IMR-90 (cell line): ENCODE measurements at places on chromosomes 4 and X. TPM values are rescaled to one million over a fixed set of nuclear protein-coding genes. Genes with fewer than 3 reads are reported as not detected.

VCX3B gene
- total RNA-seq = not detected in 2 replicates

DNA sequence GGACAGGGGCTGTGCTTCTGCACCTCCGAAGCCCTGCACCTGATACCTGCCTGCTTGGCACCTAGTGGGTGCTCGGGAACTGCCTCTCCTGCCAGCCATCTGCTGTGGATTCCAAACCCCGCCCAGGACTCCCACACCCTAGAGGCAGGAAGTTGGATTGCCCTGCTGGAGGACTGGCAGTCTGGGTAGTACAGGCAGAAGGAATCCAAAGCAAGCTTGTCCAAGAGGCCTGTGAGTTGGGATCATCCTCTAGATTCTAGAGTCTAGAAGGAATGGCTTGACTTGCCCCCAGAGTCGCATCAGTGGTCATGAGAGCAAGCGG is 64.6 kb upstream of the MTM1 start:
- H3K4me3 ChIP-seq = no peak overlapping the region
- H3K36me3 ChIP-seq = no peaks in the 10 kb centered on the region
- no peaks in the 10 kb centered on the region; the same call in 1 of the 2 replicates for H3K27me3 ChIP-seq
- H3K4me1 ChIP-seq = peaks cover 6% of the 10 kb centered on the region
- DNase-seq = no peak

IL1RAPL1 gene
- total RNA-seq = 9.0 and 12.5 TPM in 2 replicates

SSX1 gene
- total RNA-seq = not detected in 2 replicates

ZNF141 gene
- total RNA-seq = 4.7 and 7.8 TPM in 2 replicates

- H3K36me3 ChIP-seq = no peaks in the 10 kb centered on the region
- H3K27me3 ChIP-seq = no peaks in the 10 kb centered on the region
- H3K27ac ChIP-seq = no peak overlapping the region
- DNase-seq = peak; percentile 95
- peaks cover 4% of the 10 kb centered on the region for H3K4me1 ChIP-seq
- H3K4me3 ChIP-seq = no peak overlapping the region
Observed at GRCh38 chr4:140012688-140013486, 141.1 kb downstream of the MAML3 start.
